ENCODE measurements at places on chromosomes 11 and 22. TPM values are rescaled to one million over a fixed set of nuclear protein-coding genes. Genes with fewer than 3 reads are reported as not detected.

Gene ANO9
- total RNA-seq = 0.96 TPM

Gene TOP3B
- total RNA-seq = 14.0 TPM

Gene CRYBA4
- not detected for total RNA-seq

Gene FAT3
- total RNA-seq = 0.38 TPM

Gene BCR
- 12.4 TPM for total RNA-seq

Gene ALKBH3
- 28.3 TPM for total RNA-seq

Gene SSTR3
- total RNA-seq = not detected

Gene SLC22A8
- total RNA-seq = not detected

Gene SLC35E4
- 6.4 TPM for total RNA-seq

Gene A4GALT
- total RNA-seq = 16.4 TPM

Gene NLRP10
- 0.02 TPM for total RNA-seq

Gene SCN2B
- total RNA-seq = not detected

Gene SGSM1
- total RNA-seq = 0.17 TPM

Gene SHANK3
- 3.9 TPM for total RNA-seq

Gene CSNK2A3
- total RNA-seq = 1.7 TPM

Gene TTC36
- 0.16 TPM for total RNA-seq

Gene TBX1
- total RNA-seq = 2.9 TPM

Gene CCDC87
- total RNA-seq = 0.89 TPM

Measured in A549 treated with CpdA at 1 μM for 4 hours (cell line).